ENCODE measurements at places on chromosomes 7 and 10. TPM values are rescaled to one million over a fixed set of nuclear protein-coding genes. Genes with fewer than 3 reads are reported as not detected.

DNA sequence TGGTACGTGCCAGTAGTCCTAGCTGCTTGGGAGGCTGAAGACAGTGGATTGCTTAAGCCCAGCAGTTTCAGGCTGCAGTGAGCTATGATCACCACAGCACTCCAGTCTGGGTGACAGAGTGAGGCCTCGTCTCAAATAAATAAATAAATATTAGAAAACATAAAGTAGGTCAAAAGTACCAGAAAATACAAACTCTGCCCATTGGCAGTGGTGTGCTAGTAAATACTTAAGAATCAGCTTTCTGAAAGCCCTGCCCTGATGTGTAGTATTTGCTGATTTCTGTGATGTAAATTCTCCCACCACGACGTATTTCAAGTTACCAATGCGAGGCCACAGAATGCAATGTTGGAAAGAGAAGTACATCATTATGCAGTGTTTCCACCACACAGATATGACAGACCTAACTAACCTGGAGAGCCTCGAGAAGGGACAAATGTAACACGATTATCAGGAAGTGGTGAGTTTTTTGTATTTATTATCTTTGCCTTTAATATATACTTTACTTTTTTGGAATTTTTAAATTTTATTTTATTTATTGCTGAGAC lies 11.8 kb upstream of the MAP3K8 start:
- DNase-seq, result no peak

- DNase-seq, result no peak
Measured at GRCh38 chr10:1063232-1063865, 7.2 kb downstream of the WDR37 start.

- no peak for DNase-seq
Measured at GRCh38 chr10:47189802-47190201, 110.2 kb upstream of the GDF10 start.

The LEP gene
- 784 TPM for total RNA-seq

The PPP2R2D gene
- total RNA-seq, result 27.4 TPM

The MUC3A gene
- total RNA-seq, result 1.3 TPM

GRCh38 chr10:17201794-17202116 lies 283 bp upstream of the TRDMT1 start:
- DNase-seq, result no peak

- no peak for DNase-seq
Measured at GRCh38 chr7:50599385-50599784, 34.2 kb upstream of the DDC start.

DNA sequence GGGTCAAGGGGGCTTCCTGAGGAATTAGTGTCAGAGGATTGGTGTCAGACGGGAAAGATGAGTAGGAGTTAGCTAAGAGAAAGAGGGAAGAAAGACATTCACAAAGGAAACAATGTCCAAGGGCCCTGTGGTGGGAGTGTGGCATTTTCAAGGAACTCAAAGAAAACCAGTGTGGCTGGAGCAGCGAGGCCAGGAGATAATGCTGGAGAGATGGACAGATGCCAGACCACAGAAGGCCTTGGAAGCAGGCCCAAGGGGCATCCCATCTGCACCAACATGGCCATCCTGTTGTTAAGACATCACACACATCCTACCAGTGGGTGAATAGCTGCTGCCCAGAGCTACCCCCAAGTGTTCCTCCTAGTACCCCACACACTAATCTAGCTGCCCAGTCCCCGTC lies 36.1 kb upstream of the CUL1 start:
- no peak for DNase-seq

The ITPRID1 gene
- total RNA-seq, result not detected

DNA sequence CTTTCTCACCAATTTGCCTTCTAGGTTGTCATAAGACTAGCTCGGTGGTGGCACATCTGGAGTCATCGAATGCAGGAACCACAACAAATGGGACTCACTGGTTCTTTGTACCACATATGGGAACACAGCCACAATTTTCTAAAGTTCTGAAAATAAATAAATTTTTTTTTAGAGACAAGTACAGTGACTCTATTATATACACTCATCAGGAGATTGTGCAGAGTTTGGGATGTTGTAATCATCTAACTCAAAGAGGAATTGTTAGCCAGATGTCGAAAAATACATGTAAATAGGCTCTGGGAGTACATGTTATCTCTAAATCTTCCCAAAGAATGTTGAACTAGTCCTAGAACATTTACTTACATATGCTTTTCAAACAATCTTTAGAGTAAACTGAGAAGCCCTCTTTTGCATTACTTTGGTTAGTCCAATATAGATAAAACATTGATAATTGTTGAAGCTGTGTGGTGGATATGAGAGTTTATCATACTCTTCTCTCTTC lies 19.6 kb upstream of the SEPTIN7 start:
- DNase-seq, result no peak

The IFIT2 gene
- total RNA-seq, result 3.8 TPM

The TRIL gene
- total RNA-seq, result 3.7 TPM

DNA sequence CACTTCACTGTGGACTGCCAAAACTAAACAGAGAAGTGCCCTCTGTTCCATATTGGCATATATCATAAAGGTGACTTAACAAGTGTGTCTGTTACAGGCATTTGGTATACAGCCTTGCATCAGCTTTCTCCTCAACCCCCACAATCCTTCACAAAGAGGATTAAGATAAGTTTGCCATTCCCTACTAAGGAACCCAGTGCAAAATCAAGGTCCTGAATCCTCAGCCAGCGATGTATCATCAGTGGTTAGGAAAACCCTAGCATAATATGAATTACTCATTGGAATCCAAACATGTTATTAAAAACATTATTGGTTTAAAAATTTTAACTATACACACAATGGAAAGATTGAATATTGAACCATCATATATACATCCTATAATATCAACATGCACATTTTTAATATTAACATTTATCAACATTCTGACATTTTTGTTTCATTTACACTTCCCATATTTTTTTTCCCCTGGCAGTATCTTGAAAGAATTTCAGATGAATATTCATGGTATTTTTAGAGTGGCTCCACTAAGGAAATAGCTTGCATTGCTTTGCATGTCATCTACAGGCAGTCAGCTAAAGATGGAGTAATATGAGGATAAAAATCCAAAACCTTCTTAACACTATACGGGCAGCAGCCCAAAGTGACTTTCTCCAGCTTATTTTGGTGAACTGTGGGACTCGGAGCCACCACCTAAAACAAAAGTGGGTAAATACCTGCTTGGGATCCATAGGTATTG lies 215.6 kb upstream of the CHRM2 start:
- no peak for DNase-seq

DNA sequence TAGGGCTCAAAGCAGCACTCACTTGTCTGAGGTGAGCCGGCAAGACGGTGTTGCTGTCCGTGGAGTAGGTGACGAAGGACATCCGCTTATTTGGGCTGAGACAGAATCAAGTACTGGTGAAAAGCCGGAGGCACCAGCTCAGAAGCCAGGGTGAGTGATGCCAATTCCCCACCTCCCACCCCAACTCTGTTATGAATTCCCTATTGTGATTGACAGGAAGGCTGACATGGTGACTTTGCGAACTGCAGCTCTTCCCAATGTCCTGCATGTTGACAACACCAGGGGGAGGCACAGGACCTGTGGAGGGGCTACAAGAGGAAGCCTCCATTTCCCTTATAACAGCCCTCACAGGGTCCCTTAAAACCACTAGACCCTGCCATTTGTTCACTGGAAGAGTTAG lies 52.3 kb upstream of the MSMB start:
- DNase-seq, result no peak

The DHTKD1 gene
- 21.5 TPM for total RNA-seq

The EMX2 gene
- 2.4 TPM for total RNA-seq

The ASB10 gene
- not detected for total RNA-seq

DNA sequence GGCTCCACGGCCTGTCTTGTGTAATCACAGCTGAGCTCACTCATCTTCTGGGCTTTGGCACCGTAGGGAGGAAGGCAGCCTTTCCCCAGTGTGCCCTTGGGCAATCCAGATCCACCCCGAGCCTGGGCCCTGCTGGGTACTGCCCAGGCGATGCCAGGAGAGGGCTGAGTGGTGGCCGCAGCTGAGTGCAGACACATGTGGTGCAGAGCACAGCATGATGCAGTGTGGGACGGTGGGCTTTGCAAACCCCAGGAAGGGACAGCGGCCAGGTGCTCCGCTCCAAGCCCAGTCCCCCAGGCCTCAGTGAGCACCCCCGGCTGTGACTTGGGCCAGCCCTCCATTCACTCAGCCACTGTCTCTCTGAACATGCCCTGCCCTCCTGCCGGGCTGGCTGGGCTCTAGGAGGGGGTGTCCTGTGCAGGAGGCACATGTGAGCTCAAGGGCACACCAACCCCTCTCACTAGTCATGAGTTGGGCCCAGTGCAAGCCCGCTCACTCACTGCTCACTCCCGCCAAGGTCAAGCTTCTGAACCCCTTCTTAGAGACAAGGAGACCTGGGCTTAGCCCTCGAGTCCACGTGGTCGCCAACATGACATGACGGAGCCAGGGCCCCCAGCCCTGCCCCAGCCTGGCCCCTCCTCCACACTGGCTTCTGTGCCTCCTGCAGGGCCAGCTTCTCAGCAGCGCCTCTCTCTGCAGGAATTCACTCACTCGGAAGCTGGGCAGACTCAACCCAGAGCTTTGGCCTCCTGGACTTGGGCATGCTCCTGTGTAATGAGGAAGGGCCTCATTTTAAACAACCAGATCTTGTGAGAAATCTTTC lies 77.5 kb upstream of the INSIG1 start:
- peak; percentile 85 for DNase-seq

DNA sequence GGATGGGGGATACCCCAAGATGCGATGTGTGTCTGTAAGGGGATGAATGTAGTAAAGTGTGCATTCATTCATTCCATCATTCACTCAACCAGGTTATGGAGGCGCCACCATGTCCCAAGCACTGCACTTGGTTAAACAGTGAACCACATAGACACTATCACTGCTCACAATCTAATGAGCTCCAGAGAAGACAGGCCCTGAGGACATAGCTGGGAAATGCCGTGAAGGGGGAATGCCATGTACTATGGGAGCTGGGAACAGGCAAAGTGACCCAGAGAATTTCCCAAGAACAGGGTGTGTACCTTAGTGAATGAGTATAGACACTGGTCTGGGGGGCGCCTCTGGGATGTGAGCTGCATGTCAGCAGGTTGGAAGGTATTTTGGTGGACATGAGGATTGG lies 44.5 kb upstream of the LBX1 start:
- DNase-seq, result no peak

The CRHR2 gene
- 0.19 TPM for total RNA-seq

The FGFBP3 gene
- 1.1 TPM for total RNA-seq

GRCh38 chr10:99785646-99786045 lies 3.2 kb downstream of the ABCC2 start:
- no peak for DNase-seq

DNA sequence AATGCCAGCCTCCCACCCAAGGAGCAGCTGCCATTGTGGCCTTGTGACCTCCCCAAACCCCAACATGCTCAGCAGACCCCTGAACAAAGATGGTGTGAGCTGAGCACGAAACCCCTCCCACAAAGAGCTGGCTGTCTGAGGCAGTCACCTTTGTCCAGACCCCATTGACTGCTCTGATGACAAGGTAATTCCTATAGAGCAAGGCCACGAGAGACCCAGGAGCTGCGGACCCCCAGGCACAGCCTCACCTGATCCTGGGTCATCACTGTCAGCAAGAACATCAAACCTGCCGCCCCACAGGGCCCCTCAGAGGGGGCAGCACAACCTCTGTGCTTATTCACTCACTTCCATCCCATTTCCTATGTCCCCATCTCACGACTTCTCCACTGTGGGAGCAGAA lies 102.6 kb downstream of the CPXM2 start:
- DNase-seq, result no peak

DNA sequence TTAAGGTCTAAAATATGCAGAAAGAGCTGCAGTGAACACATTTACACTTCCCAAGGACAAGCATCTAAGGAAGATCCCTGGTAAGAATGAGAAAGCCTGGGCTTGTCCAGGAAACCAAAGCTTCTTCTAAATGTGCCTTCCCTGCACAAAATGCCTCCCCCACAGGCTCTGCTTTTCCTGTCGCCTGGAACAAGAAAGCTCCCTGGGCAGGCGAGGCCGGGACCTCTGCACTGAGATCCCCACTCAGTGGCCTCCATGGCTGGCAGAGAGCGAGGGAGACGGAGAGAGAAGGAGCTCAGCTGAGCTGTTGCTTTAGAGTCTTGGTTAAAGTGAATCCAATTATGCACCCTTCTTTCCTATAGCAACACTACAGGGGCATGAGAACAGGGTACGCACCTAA lies 75.6 kb downstream of the AMZ1 start:
- no peak for DNase-seq

- no peak for DNase-seq
Measured at GRCh38 chr10:10156917-10157600, 860.6 kb upstream of the CELF2 start.

GRCh38 chr10:12459340-12459739 lies 110.0 kb downstream of the CAMK1D start:
- DNase-seq, result no peak

GRCh38 chr7:28433699-28434219 lies 21.4 kb downstream of the CREB5 start:
- DNase-seq, result no peak

DNA sequence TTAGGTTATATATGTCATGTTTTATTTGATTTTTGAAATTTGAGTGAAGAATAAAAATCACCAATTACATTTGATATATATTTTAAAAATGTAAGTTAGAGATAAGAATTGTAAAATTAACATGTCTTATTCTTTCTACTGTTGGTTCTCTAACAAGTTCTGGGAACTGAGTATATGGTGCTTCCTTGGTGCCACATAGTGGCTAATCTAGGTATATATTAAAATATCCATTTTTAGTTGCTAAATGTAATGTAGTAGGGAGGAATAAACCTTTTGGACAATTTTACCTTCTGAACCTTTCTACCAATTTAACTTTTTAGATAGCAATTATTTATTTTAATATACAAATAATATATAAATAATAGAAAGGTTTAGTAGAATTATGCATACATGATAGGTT lies 17.5 kb downstream of the CFAP69 start:
- DNase-seq, result no peak

The PTER gene
- 14.2 TPM for total RNA-seq

GRCh38 chr7:151776446-151776845 lies 100.5 kb downstream of the PRKAG2 start:
- no peak for DNase-seq

GRCh38 chr10:16437540-16437894 lies 707 bp downstream of the PTER start:
- DNase-seq, result no peak

DNA sequence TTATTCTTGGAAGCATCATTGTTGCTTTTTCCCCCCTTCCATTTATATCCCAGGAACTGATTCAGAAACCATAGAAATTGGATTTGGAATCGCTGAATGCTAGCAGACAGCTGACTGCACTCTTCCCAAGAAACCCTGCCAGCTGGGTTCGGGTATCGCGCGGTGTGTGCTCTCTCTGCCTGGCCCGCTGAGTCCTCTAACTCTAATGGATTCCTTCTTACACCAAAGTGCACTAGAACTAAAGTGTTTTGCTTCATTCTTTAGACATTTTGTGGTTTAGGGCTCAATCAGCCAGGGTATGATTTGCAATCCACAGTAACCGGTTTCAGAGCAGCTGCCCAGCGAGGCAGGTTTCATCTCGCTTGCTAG lies 92.2 kb downstream of the EGFR start:
- no peak for DNase-seq

DNA sequence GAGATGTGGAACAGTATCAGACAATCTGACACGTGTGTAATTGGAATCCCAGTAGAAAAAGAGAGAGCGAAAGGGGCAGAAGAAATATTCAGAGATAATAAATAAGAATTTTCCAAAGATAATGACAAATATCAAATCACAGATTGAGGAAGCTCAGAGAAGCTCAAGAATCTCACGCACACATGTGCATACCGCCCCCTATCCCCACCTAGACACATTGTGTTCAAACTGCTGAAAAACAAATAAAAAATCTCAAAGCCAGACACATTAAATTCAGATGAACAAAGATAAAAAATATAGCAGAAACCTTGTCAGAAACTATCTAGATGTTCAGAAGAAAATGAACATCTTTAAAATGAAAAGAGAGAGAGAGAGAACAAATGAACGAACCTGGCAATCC lies 17.2 kb downstream of the SFR1 start:
- DNase-seq, result no peak

The HOXA7 gene
- 7.5 TPM for total RNA-seq
